ENCODE measurements at places on chromosomes 11 and 22. TPM values are rescaled to one million over a fixed set of nuclear protein-coding genes. Genes with fewer than 3 reads are reported as not detected.

GRCh38 chr11:36702330-36703054 is 104.5 kb upstream of the RAG2 start:
- H3K36me3 ChIP-seq, result no peaks in the 10 kb centered on the region
- no peak overlapping the region for H3K27ac ChIP-seq
- H3K4me1 ChIP-seq, result no peaks in the 10 kb centered on the region
- H3K27me3 ChIP-seq, result no peaks in the 10 kb centered on the region
- DNase-seq, result no peak
- no peak overlapping the region for H3K4me3 ChIP-seq

GRCh38 chr22:48337957-48338792 is 1489.5 kb downstream of the BRD1 start:
- no peaks in the 10 kb centered on the region for H3K27me3 ChIP-seq
- no peak for DNase-seq
- H3K4me3 ChIP-seq, result no peak overlapping the region
- H3K27ac ChIP-seq, result no peak overlapping the region
- no peaks in the 10 kb centered on the region for H3K36me3 ChIP-seq
- H3K4me1 ChIP-seq, result no peaks in the 10 kb centered on the region

The ALG9 gene
- total RNA-seq, result 31.7 TPM

The TEX54 gene
- total RNA-seq, result not detected

- H3K27ac ChIP-seq, result no peak overlapping the region
- H3K36me3 ChIP-seq, result no peaks in the 10 kb centered on the region
- H3K4me3 ChIP-seq, result no peak overlapping the region
- no peaks in the 10 kb centered on the region for H3K27me3 ChIP-seq
Measured at GRCh38 chr11:95972060-95972459, 48.2 kb upstream of the MTMR2 start.

DNA sequence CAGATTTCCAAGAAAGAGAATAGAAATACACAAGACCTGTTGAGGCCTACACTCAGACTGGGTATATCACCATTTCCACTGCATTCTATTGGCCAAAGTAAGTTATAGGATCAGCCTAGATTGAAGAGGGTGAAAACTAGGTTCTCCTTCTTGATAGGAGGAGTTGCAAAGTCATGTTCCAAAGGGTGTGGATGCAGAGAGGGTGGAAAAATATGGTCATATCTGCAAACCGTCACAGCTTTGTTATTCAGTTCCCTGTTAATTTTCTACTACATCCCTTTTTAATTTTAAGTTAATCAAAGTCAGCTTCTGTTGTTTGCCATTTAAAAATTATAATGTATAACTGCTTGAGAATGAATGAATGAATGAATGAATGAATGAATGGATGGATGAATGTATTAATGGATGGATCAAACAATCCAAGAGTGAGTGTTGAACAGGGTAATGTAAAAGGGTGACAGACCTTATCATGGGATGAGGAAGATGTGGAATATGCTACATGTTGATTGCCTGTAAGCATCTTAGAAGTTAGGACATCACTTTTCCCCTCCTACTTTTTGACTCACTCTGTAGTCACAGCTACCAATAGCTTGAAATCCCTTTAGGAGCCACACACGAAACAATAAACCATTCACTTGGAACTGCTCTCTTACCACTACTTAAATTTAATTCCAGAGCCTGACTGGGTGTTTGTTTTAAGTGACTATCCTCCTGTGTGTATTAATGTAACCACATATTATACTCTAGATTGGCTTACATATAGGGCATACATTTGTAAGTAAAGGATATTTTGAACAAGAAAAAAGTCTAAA is 121.5 kb downstream of the CCDC34 start:
- H3K36me3 ChIP-seq, result no peaks in the 10 kb centered on the region
- DNase-seq, result no peak
- H3K4me1 ChIP-seq, result no peaks in the 10 kb centered on the region
- H3K4me3 ChIP-seq, result no peak overlapping the region
- H3K27ac ChIP-seq, result no peak overlapping the region

- no peak for DNase-seq
- no peaks in the 10 kb centered on the region for H3K36me3 ChIP-seq
- no peak overlapping the region for H3K4me3 ChIP-seq
Measured at GRCh38 chr11:77287615-77288273, 13.7 kb downstream of the GDPD4 start.

DNA sequence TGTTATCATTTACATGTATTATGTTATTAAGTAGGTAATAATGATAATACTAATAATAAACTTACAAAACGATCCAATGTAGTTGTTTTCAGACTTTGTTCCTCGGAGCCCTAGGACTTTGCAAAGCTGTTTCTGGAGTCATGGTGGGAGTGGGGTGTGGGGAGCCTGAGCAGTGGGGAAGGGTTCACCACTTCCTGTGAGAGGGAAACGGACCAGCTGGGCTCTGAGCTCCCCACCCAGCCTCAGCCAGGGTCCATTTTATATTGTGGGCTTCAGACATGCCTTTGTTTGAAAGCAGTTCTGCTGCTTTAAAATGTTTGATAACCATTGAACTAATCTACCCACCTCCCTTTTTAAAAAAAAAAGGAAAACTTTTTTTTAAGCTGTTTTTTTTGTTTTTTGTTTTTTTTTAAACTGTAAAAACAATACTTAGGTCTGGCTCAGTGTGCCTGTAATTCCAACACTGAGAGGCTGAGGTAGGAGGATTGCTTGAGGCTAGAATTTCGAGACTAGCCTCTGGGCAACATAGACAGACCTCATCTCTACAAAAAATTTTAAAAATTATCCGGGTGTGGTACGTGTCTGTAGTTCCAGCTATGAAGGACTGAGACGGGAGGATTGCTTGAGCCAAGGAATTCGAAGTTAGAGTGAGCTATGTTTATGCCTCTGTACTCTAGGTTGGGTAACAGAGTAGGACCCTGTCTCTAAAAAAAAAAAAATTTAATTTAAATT is 7.0 kb downstream of the SERPING1 start:
- no peak overlapping the region for H3K27ac ChIP-seq
- no peaks in the 10 kb centered on the region for H3K27me3 ChIP-seq
- DNase-seq, result no peak
- peaks cover 8% of the 10 kb centered on the region for H3K4me1 ChIP-seq
- no peak overlapping the region for H3K4me3 ChIP-seq
- no peaks in the 10 kb centered on the region for H3K36me3 ChIP-seq

The EFCAB6 gene
- total RNA-seq, result 1.7 TPM

Data from vagina (tissue), 2 donors.